A549 (cell line): ENCODE measurements at places on chromosomes 13 and 19.
A peak's percentile ranks its signal among the peaks of the same experiment; 100 is the strongest.

DNA sequence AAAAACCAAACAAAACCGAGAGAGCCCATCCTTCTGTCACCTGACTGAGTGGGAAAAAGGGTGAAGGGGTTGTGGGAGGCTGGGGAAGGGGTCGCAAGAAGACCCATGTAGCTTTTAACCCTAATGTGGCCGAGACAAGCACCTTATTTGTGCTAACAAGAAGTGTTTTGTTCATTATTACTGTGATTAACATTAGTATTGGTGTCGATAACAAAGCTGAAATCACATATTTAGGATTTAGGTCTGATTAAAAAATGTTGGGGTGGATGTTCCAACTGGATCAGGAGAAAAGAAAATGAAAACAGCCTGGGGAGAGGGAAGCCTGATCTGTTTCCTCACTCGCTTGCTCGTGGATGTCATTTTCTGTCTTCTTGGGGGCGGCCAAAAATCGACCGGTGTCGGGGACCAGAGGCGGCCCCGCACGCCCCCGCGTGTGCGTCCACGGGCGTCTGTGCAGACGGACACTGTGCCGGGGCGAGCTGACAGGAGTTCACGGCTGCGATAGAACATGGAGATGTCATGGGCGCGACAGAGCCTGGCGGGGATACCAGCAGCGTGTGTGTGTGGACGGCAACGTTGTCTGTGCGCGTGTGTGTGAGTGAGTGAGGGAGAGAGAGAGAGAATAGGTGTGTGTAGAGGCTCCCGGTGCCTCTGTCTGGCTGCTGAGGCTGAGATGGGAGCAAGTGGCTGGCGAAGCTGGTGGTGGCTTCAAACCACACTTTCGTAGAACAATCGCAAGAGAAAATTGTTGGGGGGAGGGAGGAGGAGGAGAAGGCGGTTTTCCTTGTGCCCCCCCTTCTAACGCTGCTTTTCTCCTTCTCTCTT lies 29.1 kb downstream of the NFIX start:
- DNase-seq: no peak

- DNase-seq: no peak
Measured at GRCh38 chr13:41313659-41314197, 2.7 kb downstream of the NAA16 start.

DNA sequence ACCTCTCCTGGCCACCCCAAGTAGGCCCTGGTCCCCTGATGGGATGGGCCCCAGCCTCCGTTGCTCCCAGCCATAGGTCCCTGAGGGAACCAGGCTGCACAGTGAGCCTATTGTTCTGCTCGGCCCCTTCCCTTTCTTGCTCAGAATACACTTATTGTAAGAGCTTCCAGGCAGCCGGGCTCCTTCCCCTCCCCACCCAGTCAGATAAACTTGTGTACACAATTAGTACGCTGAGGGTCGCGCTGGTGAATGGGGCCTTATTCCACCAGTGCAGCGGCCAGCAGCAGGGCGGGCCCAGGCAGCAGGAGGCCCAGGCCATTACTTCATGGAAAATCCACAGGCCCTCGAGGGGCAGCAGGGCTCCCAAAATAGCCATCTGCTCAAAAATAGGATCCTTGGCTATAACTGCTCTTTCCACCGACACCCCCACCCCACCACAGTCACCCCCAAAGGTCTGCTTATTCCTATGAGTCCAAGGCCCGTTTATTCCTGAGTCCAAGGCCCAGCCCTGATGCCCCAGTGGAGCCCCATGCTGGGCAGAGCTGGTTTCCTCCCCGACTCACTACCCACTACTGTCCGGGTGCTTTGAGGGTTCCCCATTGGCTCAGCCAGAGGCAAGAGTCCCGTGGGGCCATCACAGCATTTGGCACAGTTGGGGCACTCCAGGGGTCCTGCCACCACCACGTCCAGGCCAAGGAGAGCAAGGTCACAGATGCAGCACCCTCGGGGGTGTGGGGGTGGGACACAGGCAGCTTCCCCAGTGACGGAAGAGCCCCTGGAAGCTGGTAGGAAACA lies 22.1 kb downstream of the CAPN12 start:
- DNase-seq: no peak

GRCh38 chr19:28288572-28289264 lies 924.2 kb downstream of the UQCRFS1 start:
- no peak for DNase-seq

DNA sequence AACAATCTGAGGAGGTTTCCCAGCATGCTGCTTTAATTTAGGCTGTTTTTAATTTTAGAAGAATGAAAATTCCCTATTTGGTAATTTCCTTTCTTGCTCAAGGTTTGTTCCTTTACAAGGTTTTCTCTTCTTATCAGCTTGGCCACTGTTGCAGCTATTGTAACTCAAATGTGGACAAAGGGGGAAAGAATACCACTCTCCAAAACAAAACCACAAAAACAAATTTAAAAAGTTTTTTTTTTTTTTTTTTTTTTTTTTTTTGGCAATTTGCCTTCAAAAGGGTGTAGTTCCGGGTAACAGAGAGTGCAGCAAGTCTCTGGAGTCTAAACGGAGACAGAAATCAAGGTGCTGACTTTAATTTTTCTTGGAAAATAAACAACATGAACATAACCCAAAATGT lies 306.4 kb upstream of the ARGLU1 start:
- DNase-seq: no peak

DNA sequence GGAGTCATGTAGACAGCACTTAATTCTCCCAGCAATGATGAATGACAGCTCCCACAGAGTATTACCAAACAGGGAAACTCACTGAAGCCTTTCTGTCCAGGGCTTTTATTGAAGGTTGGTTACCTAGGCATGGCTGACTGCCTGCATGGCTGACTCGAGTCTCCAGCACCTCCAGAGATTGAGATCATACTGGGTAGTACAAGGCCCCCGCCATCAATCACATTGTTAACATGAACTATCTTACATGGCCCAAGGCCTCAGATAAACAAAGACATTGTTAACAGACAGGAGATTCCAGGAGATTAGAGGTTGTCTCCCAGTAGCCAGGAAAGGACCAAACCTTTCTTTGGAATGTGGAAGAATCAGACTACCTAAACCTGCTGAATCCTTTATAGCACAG lies 128.3 kb upstream of the LSM14A start:
- no peak for DNase-seq

GRCh38 chr13:106475852-106476251 lies 59.6 kb downstream of the EFNB2 start:
- no peak for DNase-seq

GRCh38 chr13:71864986-71865873 lies 1.8 kb downstream of the DACH1 start:
- DNase-seq: no peak

DNA sequence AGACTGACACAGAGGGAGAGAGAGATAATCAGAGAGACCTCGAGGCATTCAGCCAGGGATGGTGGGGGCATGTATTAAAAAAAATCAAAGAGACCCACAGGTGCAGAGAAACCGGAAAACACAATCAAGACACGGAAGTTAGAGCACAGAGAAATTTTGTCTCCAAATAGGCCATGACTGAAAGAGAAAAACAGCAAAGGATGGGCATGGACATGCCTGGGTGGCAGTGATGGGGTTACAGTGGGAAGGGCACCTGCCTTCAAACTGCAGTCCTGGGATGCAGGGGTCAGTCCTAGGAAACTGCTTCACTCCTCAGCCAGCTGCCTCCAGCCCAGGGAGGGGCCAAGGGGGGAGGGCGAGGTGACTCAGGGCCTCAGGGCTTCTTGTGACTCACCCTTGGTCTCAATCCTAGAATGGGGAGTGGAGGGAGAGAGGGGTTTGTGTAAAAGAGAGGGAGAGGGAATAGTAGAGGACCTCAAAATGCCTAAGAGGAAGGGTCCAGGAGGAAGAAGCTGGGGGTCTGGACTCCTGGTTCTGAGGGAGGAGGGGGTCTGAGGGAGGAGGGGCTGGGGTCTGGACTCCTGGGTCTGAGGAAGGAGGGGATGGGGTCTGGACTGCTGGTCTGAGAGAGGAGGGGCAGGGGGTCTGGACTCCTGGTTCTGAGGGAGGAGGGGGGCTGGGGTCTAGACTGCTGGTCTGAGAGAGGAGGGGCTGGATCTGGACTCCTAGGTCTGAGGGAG lies 3.6 kb upstream of the KCNN4 start:
- peak; percentile 89 for DNase-seq

DNA sequence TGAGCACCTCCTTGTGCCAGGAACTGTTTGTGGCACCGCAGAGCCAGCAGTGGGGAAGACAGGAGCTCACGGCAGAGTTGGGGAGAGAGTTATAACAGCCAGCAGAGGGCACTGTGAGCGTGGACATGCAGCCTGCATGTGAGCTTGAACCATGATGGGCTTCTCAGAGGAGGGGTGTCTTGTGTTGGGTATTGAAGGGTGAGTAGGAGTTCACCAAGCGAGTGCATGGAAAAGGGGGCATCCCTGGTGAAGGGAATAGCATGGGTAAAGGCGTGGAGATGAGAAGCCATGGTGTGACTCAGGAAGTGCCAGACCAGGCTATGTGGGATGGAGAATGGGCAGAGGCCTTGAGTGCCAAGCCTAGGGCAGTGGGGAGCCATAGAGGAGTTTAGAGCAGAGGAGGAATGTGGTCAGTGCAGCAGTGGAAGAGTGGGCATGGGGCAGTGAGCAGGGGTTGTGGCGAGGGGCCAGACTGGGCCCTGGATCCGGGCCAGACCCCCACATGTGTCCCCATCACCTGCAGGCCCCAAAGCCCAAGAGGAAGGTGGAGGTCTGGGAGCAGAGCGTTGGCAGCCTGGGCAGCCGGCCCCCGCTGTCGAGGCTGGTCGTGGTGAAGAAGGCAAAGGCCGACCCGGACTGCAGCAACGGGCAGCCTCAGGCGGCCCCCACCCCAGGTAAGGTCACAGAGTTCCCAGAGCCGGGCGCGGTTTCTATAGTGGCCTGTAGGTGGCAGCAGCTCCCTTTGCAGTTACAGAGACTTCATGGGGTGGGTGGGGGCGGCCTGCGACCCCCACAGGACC lies 11.8 kb upstream of the SHD start:
- peak; percentile 61 for DNase-seq

DNA sequence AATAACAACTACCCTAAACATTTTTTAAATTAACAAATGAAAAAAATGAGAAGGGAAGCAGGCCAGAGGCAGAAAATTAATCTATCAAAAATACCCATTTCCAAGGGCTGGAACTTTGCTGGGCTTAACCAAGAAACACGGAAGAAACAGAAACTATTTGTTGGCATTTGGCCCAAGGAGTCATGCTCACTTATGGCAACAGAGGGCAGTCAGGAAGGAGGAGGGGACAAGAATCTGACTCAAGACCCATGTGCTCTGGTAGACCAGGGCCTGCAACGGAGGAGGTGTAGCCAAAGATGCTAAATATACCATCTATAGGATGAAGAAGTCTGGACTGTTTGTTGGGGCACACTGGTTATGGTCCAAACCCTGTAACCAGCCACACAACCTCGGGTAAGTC lies 496.7 kb downstream of the COG6 start:
- DNase-seq: peak; percentile 63

- no peak for DNase-seq
Measured at GRCh38 chr13:35987572-35988513, 143.3 kb downstream of the DCLK1 start.

DNA sequence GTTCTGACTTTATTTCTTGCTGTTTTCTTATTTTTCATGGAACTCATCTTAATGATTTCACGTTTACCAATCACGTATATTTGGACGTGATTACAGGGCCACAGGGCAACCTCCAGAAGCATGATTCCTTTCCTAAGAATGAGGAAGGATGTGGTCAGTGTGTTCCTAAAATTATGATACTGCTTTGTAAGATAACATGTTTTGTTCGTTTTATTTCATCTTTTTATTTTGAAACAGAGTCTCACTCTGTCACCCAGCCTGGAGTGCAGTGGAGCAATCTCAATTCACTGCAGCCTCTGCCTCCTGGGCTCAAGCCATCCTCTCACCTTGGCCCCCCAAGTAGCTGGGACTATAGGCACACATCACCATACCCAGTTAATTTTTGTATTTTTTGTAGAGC lies 24.8 kb upstream of the LAIR1 start:
- DNase-seq: no peak

- DNase-seq: no peak
Measured at GRCh38 chr19:13986348-13986904, 19.7 kb downstream of the RFX1 start.

- no peak for DNase-seq
Measured at GRCh38 chr13:36907821-36908220, 12.2 kb downstream of the SMAD9 start.

DNA sequence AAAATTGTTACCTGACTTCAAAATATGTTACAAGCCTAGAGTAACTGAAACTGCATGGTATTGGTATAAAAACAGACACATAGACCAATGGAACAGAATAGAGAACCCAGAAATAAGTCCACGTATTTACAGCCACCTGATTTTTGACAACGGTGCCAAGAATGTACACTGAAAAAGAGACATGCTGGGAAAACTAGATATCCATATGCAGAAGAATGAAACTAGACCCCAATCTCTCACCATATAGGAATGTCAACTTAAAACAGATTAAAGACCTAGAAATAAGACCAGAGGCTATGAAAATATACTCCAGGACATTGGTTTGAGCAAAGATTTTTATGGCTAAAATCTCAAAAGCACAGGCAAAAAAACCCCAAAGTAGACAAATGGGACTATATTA lies 76.5 kb downstream of the LATS2 start:
- DNase-seq: no peak

DNA sequence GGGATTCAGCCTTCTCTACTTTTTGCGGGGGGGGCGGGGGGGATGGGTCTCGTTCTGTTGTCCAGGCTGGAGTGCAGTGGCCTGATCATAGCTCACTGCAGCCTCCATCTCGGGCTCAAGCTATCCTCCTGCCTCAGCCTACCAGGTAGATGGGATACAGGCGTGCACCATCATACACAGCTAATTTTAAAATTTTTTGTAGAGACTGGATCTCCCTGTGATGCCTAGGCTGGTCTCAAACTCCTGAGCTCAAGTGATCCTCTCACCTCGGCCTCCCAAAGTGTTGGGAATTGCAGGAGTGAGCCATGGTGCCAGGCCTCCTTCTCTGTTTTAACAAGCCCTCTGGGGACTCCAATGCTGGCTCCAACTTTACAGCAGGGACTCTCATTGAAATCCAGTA lies 569 bp upstream of the ZNF792 start:
- DNase-seq: no peak

GRCh38 chr13:29835280-29836061 lies 14.9 kb downstream of the UBL3 start:
- DNase-seq: no peak

- DNase-seq: peak; percentile 49
Measured at GRCh38 chr19:41707502-41707812, 969 bp upstream of the CEACAM5 start.

DNA sequence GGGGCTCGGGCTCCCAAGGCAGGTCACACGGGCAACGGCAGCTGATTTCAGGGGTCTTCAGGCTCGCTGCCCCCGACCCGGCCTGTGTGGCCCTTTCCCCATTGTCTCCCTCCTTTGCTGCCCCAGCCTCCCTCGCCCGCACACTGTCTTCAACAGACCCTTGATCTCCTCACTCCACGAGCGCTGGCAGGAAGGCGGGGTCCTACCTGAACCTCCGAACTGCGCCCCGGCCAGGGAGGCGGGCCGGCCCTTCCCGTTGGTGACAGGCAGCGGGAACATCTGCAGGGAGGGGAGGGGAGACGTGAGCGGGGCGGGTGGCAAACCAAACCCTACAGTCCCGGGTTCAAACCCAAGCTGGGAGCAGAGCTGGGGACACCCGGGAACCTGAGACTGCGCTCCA lies 6.3 kb downstream of the TCF3 start:
- no peak for DNase-seq

GRCh38 chr13:94382517-94382916 lies 97.0 kb downstream of the DCT start:
- DNase-seq: no peak
